Ascending aorta (tissue), 2 donors: ENCODE measurements at places on chromosomes 5 and 9.
A peak's percentile ranks its signal among the peaks of the same experiment; 100 is the strongest.

GRCh38 chr5:76692651-76693050, 23.3 kb upstream of the F2R start:
- DNase-seq: no peak

GRCh38 chr5:171162165-171162564, 146.9 kb upstream of the TLX3 start:
- no peak for DNase-seq

GRCh38 chr9:38360839-38361472, 31.5 kb upstream of the ALDH1B1 start:
- peak; percentile 42 for DNase-seq

- DNase-seq: no peak
Measured at GRCh38 chr5:126450346-126450745, 27.1 kb downstream of the GRAMD2B start.

GRCh38 chr5:65506961-65507360, 25.2 kb upstream of the ADAMTS6 start:
- DNase-seq: no peak

- peak; percentile 52 for DNase-seq
Measured at GRCh38 chr5:133851521-133851920, 116.9 kb downstream of the C5orf15 start.

DNA sequence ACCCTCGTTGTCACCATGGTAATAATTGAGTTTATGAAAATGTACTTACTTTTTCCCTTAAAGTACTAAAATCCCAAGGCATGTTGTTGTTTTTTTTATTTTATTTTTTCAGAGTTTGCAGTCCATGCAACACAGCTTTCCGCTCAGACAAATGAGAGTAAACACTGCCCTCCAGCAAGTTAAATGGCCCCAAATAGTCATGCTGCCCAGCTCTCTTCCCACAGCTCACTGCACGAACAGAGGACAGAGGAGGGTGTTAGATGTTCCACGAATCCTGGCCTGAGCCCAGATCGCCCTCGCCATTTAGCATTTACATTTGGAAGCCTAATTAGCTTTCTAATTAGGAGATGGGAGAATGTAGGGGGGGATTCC, 1.9 kb downstream of the NIM1K start:
- DNase-seq: no peak

DNA sequence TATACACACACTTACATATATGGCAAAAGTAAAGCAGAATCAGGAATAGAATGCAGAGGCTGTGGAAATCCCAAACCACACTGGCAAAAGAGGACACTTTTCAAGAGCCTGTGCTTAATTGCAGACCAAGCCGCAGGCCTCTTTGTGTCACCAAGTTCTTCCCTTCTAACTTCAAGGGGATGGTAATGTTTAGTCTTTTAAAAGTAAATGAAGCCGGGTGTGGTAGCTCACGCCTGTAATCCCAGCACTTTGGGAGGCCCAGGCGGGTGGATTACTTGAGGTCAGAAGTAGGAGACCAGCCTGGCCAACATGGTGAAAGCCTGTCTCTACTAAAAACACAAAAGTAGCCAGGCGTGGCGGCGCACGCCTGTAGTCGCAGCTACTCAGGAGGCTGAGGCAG, 28.7 kb downstream of the ROR2 start:
- peak; percentile 53 for DNase-seq

DNA sequence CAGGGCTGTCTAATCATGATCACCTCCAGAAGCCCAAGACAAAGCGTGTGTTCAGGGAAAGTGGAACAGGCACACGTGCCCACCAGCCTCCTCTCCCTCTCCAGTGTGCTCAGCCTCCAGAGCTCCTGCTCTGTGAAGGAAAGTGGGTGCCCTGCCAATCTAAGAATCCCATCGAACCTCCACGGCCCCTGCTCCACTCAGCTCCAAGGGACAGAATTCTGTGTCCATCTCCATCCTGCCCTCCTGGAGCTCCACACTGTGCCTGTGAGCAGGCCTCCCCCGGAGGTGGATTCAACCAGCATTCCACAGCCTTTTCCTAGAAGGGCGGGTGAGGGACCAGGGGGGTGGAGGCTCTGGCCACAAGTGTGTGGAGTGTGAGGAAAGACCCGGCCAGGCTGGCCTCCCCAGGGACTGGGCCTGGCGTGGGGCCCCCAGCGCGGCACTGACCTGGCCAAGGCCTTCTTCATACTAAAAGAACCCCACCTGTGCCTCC, 6.0 kb downstream of the EEIG1 start:
- DNase-seq: no peak

- DNase-seq: no peak
Measured at GRCh38 chr9:32665101-32665500, 29.6 kb upstream of the TAF1L start.

- DNase-seq: no peak
Measured at GRCh38 chr9:79432485-79432884, 139.3 kb upstream of the TLE4 start.

GRCh38 chr9:95598236-95598635, 81.5 kb upstream of the PTCH1 start:
- DNase-seq: no peak

GRCh38 chr9:34891386-34891785, 66.7 kb upstream of the PHF24 start:
- no peak for DNase-seq

DNA sequence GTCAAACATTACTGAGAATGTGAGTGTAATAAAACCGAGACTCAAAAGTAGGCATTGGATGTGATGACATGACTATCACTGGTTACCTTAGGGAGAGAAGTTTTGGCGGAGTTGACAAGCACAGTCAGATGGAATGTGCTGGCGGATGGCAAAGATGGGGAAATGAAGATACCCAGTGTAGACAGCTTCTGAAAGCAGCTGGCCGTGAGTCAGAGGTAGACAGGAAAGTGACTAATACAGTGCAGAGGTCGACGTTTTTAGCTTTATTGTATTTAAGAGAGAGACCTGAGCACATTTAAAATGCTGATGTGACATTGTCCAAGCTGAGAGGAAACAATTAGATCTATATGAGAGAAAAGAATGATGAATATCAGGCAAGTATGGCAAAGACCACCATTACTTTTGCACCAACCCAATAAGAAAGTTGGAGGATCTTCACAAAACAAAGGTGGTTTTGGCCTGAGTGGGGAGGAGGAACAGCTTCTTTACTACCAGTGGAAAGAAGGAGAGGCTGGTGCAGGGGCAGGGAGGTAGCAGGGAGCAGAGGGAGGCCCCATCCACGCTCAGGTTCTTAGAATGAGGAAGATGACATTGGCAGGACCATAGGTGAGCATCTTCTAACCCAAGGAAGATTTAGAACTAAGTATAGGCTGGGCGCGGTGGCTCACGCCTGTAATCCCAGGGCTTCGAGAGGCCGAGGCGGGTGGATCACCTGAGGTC, 36.7 kb upstream of the KCNIP1 start:
- no peak for DNase-seq

DNA sequence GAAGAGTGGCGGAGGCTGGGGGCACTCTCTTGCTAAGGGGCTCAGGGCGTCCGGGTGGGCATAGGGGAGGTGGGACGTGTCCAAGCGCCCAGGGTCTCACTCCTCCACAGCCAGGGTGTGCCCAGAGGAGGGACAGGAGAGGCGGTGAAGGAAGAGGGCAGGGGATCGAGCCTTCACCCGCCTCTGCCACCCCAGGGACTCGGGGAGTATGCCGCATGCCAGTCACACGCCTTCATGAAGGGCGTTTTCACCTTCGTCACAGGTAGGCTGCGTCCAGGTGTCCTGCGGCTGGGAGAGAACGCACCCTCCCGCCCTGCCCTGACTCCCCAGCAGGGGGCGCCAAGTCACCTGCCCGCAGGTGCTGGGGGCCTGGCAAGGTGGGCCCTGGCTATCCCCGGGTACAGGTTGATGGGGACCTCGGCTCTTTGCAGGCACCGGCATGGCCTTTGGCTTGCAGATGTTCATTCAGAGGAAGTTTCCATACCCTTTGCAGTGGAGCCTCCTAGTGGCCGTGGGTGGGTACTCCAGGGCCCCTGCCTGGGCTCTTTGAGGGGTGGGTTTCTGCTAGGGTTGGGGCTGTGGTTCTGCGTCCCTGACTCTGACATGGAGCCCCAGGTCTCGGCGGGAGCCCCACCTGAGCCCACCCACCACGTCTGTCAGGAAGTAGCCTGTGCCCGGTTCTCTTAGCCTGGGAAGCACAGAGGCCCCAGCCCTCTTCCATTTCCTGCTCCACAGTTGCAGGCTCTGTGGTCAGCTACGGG, 552 bp downstream of the TMEM141 start:
- DNase-seq: peak; percentile 18

DNA sequence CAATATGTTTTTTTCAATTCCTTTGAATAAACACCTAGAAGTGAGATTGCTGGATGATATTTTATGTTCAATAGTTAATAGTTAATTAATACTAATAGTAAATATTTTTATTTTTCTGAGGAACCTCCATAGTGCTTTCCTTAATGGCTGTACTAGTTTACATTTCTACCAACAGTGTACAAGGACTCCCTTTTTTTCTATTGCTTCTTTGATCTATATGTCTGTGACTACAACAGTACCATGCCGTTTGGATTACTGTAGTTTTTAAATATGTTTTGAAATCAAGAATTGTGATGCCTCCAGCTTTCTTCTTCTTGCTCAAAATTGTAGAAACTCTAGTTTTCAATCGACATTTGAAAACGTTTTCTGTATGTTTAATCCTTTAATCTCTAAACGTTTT, 39.5 kb upstream of the ADAMTS16 start:
- DNase-seq: no peak
